ENCODE measurements at places on chromosomes 11 and 22.

DNA sequence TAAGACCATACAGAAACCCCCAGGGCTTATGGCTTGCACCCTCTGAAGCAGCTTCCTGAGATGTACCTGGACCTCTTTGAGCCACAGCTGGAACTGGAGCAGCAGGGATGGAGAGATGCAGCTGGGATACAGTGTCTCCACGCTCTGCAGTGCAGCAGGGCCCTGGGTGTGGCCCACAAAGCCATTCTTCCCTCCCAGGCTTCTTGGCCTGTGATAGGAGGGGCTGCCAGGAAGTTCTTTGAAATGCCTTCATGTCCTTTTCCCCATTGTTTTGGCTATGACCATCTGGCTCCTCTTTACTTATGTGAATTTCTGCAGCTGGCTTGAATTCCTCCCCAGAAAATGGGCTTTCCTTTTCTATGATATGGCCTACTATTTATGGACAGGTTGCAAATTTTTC is 37.1 kb upstream of the RAB38 start:
- no peak for DNase-seq

DNA sequence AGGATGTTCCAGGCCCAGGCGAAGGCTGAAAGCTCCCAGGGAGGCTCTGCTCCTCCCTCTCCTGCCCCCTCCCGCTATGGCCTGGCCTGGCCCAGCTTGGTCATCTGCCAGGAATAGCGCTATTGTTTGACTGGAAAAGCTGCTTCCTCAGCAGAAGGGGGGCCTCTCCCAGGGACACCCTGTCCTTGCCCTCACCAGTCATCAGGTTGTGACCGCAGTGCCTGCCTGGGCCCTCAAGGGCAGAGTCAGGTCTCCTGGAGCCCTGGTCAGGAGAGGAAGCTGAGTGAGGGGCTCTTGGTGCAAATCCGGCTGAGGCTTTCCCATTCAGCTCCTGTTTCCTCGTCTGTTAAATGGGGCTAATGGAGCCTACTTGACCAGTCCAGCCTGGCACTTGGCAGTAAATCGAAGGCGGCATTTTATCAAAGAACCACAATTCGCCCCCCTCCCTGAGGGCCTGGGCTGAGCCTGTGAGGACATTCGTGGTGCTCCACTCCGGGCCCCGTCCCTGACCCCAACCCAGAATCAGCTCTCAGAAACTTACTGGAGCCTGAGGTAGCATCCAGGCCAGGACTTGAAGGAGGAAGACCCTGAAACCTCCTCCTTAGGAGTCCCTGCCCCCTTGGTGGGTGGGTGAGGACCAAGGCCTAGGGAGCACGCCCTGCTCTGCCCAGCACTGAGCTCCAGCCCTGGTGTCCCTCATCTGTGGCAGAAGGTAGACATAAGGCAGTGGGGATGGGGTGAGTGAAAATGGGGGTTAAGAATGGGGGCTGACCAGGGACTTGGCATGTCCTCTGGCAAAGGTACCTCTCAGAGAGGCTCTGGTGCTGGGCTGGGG is 2.0 kb upstream of the CASTOR1 start:
- no peak for DNase-seq

DNA sequence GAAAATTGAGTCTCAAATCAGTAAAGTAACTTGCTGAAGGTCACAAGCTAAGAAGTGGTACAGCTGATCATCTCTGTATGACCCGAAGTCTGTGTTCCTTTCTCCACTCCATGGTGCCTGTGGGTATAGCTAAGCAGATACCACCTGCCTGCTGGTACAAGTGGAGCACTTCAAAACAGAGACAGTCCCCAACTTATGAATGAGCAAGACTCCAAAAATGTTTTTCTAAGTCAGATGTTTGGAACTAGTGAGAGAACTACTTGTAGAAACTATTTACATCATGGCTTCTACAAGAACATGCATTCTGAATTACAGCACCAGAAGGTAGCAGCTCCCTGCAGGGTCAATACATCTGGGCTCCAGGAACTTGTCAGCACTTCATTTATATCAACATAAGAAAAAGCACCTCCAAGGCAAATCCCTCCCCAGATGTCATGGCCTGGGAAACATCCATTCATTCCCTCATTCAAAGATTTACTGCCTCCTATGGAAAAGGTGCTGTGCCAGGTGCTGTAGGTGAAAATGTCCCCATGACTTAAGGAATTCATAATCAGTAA is 94.7 kb downstream of the SERGEF start:
- DNase-seq: no peak

- no peak for DNase-seq
Observed at GRCh38 chr11:47649276-47649675, 6.9 kb upstream of the MTCH2 start.

DNA sequence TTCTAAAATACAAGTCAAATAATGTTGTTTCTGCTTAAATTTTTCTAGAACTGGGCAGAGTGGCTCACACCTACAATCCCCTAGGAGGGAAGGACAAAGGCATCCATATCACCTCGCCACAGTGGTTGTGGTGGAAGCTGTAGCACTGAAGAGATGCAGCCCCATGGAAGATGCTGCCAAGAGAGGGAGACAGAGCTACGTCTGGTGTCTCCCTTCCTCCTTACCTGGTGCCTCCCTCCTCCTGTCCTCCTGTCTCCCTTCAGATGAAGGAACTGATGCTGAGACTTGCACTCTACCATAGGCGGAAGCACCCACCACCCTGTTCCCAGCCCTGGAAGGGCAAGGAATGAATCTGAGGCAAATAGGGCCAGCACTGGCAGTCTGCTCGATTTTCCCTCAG is 22.3 kb downstream of the MMP27 start:
- no peak for DNase-seq

- no peak for DNase-seq
Observed at GRCh38 chr22:41971431-41971830, 2.2 kb downstream of the SEPTIN3 start.

DNA sequence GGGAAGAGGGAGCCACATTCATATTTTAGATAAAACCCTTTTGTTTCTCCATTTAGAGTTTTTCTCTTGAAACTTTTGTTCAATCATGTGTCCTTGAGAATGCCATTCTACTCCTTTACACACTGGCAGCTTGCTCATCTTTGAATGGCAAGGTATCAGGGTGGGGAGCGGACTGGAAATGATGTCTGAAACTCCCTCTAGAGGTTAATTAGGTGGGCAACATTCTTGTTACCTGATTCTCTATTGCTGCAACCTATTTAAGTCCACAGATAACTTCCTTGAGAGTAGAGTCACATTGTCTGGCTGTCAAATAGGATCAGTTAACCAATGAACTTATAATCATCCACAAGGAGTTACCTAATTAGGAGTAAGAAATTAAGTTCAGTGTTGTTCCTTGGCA is 533.6 kb upstream of the API5 start:
- no peak for DNase-seq

GRCh38 chr11:97615546-97615945 is 1225.7 kb downstream of the JRKL start:
- no peak for DNase-seq

- no peak for DNase-seq
Observed at GRCh38 chr11:66674964-66675602, 2.6 kb downstream of the RBM4B start.

DNA sequence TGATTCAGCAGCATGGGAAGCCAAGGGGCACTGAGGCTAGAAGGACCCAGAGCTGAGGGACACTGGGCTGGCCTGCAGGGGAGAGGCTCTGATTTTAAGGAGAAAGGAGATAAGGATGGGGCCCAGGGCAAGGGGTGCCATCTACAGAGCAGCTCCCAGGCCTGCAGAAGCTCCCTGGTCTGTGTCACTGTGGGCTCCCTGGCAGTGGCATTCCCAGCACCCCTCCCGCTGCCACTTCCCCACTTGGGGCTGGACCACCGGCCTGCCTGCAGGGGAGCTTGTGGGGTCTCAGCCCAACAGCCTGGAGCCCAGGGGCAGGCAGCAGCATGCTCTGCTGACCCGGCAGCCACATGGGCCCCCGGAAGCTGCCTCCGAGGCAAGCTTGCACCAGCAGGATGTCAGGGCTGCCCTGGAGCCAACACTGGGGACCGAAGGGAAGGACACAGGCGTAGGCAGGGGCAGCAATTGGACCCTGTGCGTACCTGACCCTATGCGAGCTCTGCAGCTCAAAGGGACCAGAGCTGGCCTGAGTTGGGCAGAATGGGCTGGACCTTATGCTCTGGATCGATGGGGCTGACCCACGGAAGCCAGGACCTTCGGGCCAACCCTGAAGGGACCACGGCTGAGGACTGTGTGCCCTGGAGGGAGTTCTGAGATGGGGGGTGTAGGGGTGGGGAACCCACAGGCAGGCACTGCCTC is 35.4 kb upstream of the WNT7B start:
- no peak for DNase-seq

DNA sequence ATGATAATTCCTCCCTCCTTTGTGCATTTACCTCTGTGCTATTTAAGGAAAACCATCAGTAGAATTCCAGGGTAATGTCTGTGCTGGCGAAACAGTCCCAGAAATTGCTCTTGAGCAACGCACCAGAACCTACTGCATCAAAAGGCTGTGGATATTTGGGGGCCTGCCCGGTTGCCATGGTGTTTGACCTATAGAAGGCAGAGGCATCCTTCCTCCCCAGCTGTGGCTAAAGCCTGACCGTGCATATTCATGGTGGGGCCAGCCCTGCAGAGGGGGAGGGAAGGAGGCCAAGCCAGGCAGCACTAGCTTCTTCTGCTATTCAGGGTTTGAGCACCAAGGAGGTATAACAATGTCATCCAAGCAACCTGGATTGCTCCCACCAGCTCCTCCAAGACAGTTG is 215.0 kb upstream of the E2F8 start:
- DNase-seq: no peak

- DNase-seq: no peak
Observed at GRCh38 chr11:98561877-98562395, 458.8 kb upstream of the CNTN5 start.

- DNase-seq: no peak
Observed at GRCh38 chr11:69984457-69985261, 93.5 kb upstream of the ANO1 start.

DNA sequence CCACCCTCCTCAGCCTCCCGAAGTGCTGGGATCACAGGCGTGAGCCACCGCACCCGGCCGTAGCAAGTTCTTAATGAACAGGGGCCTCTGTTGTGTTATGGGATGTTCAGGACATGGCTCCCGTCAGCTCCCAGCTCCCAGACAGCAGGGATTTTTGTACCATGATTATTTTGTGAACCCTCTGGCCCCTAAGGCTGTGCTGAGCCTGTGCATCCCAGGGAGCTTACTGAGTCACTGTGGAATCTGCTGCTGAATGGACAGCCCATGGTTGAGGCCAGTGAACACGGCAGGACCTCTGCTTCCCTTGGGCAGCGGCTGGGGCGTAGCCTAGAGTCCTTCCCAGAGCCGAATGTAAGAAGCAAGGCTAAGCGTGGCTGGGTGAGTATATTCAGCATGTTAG is 245.2 kb downstream of the NTM start:
- DNase-seq: no peak

DNA sequence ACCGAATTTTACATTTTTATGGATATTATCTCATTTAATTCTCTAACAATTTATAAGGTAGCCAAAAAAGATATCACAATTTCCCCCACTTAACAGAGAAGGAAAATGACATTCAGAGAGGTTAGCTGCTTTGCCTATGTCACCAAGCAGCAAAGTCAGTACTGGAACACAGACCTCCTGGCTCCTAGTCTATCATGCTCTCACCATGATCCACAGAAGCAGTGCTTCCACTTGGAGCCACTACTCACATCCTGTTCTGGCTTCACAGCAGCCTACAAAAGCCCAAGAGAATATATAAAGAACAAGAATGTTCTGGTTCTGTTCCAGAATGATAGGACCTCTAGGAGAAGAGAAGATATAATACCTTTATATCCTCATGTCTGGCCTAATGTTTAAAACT is 59.5 kb upstream of the SCUBE2 start:
- DNase-seq: no peak

GRCh38 chr11:3866206-3866605 is 10.7 kb downstream of the STIM1 start:
- DNase-seq: no peak

DNA sequence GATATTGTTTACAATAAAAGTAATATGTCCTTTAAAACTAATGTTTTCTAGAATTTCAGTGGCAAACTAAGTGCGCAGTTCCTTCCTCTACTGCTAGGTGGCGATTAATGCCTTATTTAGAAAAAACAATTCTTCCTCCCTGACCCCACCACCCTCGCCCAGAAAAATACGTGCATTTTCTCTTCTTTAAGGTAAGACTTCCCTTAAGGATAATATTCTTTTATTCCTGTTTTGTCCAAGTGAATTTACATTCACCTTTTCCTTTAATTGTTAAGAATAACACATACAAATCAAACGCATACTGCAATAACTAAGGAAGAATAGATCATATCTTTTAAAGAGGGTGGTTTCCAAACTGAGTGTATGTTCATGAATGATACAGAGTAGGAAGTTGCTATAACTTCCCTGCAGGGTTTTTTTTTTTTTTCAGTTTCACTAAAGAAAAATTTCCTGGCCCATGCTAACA is 17.0 kb upstream of the PSMA1 start:
- DNase-seq: no peak

GRCh38 chr11:76524919-76525318 is 80.1 kb downstream of the EMSY start:
- DNase-seq: no peak

DNA sequence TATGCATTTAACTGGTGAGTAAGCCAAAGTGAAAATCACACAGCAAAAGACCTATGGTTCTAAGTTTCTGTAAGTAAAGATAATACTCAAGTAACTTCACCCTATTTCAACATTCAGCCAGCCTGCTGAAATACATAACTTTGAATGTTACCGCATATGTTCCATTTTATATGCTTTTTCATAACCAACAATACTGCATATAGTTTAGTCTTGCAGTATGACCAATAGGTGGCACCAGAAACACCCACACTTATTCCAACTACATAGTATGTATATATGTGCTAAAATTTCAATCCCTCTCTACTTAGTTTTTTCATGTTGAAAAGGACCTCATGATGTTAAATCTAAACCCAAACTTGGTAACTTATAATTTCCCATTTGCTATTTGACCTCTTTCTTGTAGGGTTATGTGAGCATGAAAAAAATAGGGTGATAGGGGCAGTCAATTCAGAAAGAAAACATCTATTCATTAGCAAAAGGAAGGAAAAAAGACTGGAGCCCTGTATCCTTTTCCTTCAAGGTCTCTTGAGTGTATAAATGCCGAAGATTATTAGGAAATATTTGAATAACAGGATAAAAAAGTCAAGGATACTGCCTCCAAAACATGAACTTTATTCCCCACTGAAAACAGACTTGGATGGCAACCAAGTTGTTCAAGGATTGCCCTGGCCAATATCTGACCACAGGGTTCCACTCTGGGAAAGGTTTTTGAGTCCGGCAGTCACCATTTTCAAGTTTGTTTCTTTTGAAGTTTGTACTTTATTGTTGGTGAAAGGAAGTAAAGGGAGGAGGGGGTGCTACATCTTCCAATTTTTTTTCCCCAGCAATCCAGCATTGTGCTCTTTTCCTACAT is 23.8 kb upstream of the FZD4 start:
- DNase-seq: no peak

- peak; percentile 59 for DNase-seq
Observed at GRCh38 chr11:68843703-68844312, 2.1 kb upstream of the CPT1A start.
